ENCODE measurements at places on chromosomes 1 and 21.
A peak's percentile ranks its signal among the peaks of the same experiment; 100 is the strongest.

DNA sequence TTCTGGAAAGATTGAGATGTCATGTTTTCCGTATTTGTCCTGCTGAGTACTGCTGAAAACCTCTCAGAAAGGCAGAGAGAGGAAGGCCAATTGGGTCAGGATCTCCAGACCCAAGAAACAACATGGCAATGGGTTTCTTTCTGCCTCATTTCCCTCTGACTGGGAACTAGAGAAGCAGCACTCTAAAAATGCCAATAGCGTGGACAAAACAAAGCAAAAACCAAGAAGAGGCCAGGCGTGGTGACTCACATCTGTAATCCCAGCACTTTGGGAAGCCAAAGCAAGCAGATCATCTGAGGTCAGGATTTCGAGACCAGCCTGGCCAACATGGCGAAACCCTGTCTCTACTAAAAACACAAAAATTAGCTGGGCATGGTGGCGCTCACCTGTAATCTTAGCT lies 18.3 kb downstream of the TNFRSF9 start:
- peak; percentile 53 for DNase-seq

DNA sequence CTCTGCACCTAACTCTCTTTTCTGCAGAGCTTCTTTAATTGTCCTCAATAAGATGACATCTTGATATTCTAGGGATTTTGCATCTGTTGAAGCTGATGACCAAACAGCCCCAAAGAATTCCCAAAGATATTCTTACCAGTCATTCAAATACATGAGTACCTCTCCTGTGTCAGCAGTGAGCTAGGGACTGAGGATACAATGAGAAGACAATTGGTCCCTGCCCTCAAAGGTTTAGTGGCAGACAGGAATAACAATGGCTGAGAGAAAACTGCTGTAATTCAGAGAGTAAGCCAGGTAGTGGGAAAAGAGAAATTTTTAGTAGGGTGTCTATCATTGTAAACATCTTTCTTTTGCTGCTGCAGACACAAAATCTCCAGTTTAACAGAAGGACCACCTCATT lies 5.9 kb downstream of the MCOLN3 start:
- DNase-seq: no peak

- no peak for DNase-seq
Measured at GRCh38 chr21:14991957-14992356, 72.8 kb downstream of the NRIP1 start.

- DNase-seq: no peak
Measured at GRCh38 chr1:224767676-224768075, 151.6 kb downstream of the CNIH3 start.

DNA sequence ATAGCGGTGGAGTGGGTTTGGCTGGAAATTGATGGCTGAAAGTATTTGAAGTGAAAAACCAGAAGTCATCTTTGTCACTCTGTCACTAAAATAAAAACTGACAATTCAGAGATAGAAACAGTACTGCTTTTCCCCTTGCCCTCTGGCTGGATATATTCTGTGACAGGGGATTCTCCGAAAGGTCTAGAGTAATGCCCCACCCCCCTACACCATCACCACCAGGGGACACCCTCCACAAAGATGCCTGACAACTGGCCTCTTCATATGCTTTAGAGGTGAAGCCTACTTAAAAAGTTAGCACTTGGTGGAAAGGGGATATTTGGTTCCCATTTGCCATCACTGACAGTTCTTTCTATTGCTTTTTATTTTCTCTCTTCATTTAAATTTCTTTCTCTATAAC lies 73.5 kb downstream of the SGIP1 start:
- no peak for DNase-seq
